ENCODE measurements at places on chromosomes 1 and 21. TPM values are rescaled to one million over a fixed set of nuclear protein-coding genes. Genes with fewer than 3 reads are reported as not detected.

GRCh38 chr1:111615870-111616715, 3.5 kb upstream of the RAP1A start:
- no peak overlapping the region for H3K27ac ChIP-seq
- H3K27me3 ChIP-seq = no peaks in the 10 kb centered on the region
- H3K36me3 ChIP-seq = no peaks in the 10 kb centered on the region
- peaks cover 7% of the 10 kb centered on the region for H3K4me1 ChIP-seq
- H3K4me3 ChIP-seq = no peak overlapping the region

Gene RNF19B
- 25.8 TPM for total RNA-seq

DNA sequence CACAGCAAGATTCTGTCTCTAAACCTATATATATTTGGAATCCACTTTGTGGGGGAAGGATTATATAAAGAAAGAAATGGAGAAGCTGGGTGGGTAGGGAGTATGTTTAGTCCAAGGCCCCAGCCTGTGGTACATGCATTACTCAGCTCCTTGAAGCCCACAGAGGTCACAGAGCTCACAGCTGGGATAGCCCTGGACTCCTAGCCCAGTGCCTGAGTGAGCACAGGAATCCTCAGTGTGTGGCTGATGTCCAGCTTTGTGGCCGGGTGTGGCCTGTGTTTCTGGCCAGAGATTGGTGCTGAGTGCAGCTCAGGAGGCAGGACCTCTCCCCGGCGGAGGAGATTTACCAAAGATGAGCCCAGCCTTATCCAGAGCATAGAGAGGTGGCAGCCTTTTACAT, 7.6 kb downstream of the CAPN9 start:
- DNase-seq = peak; percentile 79
- H3K36me3 ChIP-seq = no peaks in the 10 kb centered on the region
- H3K27me3 ChIP-seq = no peaks in the 10 kb centered on the region
- no peak overlapping the region for H3K4me3 ChIP-seq

GRCh38 chr1:68459796-68460195, 10.0 kb upstream of the RPE65 start:
- no peak overlapping the region for H3K27ac ChIP-seq
- DNase-seq = peak; percentile 28
- H3K4me1 ChIP-seq = no peaks in the 10 kb centered on the region
- H3K27me3 ChIP-seq = no peaks in the 10 kb centered on the region

GRCh38 chr1:189158155-189158554, 1319.5 kb downstream of the BRINP3 start:
- no peaks in the 10 kb centered on the region for H3K36me3 ChIP-seq
- no peak for DNase-seq
- H3K4me3 ChIP-seq = no peak overlapping the region
- H3K27ac ChIP-seq = no peak overlapping the region

DNA sequence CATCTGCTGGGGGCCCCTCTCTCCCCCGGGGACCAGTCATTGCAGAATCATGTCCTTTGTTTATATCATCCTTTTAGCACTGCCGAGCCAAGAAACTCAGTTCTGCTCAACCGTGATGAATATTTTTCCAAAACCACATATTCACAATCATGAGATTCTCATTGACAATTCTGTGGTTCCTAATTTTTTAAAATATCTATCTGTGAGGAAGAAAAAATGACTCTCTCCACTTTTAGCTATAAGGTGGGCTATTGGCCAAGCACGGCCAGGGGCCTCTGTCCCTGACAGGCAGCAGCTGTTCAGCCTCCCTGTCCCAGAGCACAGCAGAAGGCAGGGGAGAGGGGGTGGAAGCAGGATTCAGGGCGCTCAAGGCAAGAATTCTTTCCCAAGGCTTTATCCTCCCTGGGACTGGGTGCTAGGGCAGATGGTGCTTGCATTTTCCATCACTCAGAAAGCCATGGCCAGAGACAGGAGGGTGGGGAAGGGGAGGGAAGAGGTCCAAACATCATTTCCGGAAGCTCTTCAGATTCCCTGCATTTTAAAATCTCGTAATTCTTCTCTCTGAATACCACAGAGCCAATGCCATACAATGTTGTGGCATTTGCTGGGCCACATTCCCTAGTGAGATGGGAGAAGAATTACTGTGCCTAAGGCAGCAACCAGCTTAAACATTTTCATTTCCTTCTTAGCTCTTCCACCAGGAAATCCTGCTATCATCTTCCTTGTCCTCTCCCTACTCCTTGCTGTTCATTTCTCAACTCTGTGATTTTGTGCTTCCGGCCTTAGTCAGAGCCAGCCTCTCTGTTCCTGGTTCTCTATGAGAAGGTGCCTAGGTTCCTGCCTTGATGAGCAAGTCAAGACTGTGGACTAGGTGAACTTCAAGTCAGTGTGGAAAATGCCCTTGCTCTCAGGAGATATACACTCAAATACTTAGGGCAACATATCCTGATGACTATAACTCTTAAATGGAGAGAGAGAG, 60.3 kb downstream of the KCNJ6 start:
- peaks cover 18% of the 10 kb centered on the region for H3K4me1 ChIP-seq
- peak overlapping the region; percentile 86 for H3K27ac ChIP-seq
- peak; percentile 88 for DNase-seq
- H3K4me3 ChIP-seq = peak overlapping the region; percentile 13
- H3K36me3 ChIP-seq = no peaks in the 10 kb centered on the region
- no peaks in the 10 kb centered on the region for H3K27me3 ChIP-seq

Gene CLCA2
- total RNA-seq = 0.77 TPM

GRCh38 chr1:8969937-8970336, 24.3 kb downstream of the CA6 start:
- H3K4me1 ChIP-seq = no peaks in the 10 kb centered on the region
- H3K27me3 ChIP-seq = peaks cover 3% of the 10 kb centered on the region
- no peak overlapping the region for H3K4me3 ChIP-seq
- H3K27ac ChIP-seq = no peak overlapping the region
- no peaks in the 10 kb centered on the region for H3K36me3 ChIP-seq

- H3K27me3 ChIP-seq = no peaks in the 10 kb centered on the region
- no peaks in the 10 kb centered on the region for H3K4me1 ChIP-seq
- H3K36me3 ChIP-seq = peaks cover under 1% of the 10 kb centered on the region
- no peak overlapping the region for H3K27ac ChIP-seq
- DNase-seq = no peak
Measured at GRCh38 chr1:171803045-171803444, 21.6 kb downstream of the METTL13 start.

DNA sequence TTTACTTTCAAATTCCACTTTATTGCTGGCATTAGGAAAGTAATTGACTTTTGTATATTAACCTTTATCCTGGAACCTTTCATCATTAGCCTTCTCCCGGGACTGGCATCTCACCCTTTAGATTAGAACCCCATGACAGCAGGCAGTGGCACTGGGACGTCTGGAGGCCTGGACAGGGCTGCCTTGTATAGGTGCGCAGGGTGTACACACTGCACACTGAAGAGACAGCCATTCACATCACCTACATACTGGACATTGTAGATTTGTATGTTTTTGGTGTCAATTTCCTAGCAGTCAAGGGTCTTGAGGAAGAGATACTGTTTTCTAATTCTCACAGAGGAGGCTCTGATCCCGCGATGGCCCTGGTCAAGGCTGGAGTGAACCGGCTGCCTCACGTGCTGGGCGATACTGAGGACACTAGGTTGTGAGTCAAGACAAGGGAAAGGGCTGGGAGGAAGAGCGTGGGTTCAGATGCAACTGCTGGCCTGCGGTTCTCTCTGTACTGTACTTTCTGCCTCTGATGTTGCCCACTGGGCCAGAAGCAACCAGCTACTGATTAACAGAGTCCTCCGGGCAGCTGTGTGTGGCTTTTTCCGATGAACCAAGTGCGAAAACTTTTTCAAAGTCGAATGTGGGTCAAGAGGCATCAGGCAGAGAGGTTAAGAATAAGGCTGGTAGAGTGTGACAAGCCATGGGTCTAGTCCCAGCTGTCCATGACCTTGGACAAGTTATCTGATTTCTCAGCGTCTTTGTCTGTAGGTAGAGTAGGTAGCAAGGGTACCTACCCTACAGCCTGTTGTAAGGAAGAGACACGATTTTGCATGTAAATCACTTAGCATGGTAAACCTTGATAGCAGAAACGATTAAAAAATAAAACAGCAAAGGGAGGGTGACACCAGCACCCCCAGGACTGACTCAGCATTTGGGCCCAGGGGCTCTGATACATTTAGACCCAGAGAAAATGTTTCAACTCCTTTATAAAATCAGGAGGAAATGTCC, 38.2 kb upstream of the SLC25A33 start:
- no peaks in the 10 kb centered on the region for H3K4me1 ChIP-seq
- H3K27ac ChIP-seq = no peak overlapping the region
- H3K27me3 ChIP-seq = peaks cover 2% of the 10 kb centered on the region
- no peaks in the 10 kb centered on the region for H3K36me3 ChIP-seq
- H3K4me3 ChIP-seq = no peak overlapping the region

DNA sequence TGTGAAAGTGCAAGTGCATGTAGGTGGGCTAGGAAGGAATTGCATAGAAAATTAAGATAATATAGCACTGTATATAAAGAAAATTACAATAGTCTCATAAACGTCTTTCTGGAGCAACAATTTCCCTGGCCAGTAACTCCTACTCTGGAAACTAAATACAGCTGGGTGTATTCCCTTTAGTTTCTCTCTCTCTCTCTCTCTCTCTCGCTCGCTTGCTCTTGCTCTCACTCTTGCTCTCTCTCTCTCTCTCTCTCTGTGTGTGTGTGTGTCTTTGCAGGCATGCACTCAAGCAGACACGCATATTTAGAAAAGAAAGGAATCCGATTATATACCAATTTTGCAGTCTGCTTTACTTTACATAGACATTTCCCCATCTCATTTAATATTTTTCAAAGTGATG, 14.7 kb downstream of the S100A10 start:
- DNase-seq = no peak
- H3K27me3 ChIP-seq = no peaks in the 10 kb centered on the region
- H3K4me3 ChIP-seq = no peak overlapping the region
- peaks cover 18% of the 10 kb centered on the region for H3K36me3 ChIP-seq

Gene SCCPDH
- total RNA-seq = 25.0 TPM

- no peaks in the 10 kb centered on the region for H3K27me3 ChIP-seq
- DNase-seq = no peak
- peaks cover 6% of the 10 kb centered on the region for H3K36me3 ChIP-seq
- H3K4me1 ChIP-seq = peaks cover 46% of the 10 kb centered on the region
Measured at GRCh38 chr1:1347663-1348419, 1.4 kb downstream of the DVL1 start.

Gene CRYAA
- total RNA-seq = not detected

- no peak overlapping the region for H3K27ac ChIP-seq
- H3K4me1 ChIP-seq = peaks cover 19% of the 10 kb centered on the region
- no peaks in the 10 kb centered on the region for H3K36me3 ChIP-seq
- H3K4me3 ChIP-seq = no peak overlapping the region
- DNase-seq = no peak
- no peaks in the 10 kb centered on the region for H3K27me3 ChIP-seq
Measured at GRCh38 chr1:66327588-66327987, 206.4 kb upstream of the SGIP1 start.

DNA sequence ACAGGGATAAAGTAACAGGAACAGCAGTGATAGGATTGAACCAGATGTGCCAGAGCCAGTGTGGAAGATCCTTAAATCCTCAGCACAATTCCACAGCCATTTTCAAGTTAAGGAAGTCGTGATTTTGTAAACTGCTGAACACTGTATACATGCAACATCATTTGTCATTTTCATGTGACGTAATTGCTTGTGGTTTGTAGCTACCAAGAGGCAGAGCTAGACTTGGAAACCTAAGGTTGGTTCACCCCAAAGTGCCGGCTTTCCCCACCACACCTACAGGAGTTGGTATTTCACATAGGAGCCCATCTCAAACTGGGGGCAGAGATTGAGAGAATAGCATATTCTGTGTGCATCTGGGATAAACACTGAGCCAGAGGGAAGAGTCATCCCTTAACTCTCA, 113.9 kb downstream of the CAPN8 start:
- peaks cover 2% of the 10 kb centered on the region for H3K27me3 ChIP-seq
- no peaks in the 10 kb centered on the region for H3K36me3 ChIP-seq
- peak; percentile 25 for DNase-seq
- no peaks in the 10 kb centered on the region for H3K4me1 ChIP-seq

- H3K27ac ChIP-seq = no peak overlapping the region
- no peaks in the 10 kb centered on the region for H3K36me3 ChIP-seq
- DNase-seq = peak; percentile 45
- H3K27me3 ChIP-seq = no peaks in the 10 kb centered on the region
- H3K4me3 ChIP-seq = no peak overlapping the region
Measured at GRCh38 chr1:211609120-211610024, 30.4 kb upstream of the SLC30A1 start.

DNA sequence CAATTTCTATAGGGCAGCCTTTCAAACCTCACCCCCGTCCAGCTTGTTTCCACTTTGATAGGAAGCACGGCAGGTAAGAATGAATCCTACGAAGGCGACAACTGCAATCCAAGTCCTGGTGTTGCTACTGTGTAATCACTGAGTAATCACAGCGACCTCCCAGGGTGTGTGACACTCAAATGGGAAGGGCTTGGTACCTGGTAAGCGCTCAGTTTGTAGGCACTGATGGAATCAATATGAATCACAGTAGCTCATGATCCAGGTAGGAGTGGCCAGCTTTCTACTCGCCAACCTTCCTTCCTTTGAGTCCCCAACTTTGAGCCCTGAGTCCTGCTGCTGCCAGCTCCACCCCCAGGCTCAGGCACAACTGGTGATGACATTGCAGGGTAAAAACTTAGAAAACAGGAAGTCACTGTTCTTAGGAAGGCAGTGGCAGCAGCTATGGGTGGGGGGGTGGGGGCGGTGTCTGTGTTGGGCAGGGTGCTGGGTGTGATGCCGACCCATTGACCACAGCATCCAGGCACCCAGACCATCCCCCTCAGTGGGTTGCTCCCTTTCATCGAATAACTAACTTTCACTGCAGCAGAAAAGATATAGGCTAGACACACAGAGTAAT, 70.7 kb downstream of the CD247 start:
- H3K27ac ChIP-seq = no peak overlapping the region
- H3K27me3 ChIP-seq = peaks cover 2% of the 10 kb centered on the region
- no peaks in the 10 kb centered on the region for H3K4me1 ChIP-seq
- DNase-seq = no peak
- no peaks in the 10 kb centered on the region for H3K36me3 ChIP-seq

DNA sequence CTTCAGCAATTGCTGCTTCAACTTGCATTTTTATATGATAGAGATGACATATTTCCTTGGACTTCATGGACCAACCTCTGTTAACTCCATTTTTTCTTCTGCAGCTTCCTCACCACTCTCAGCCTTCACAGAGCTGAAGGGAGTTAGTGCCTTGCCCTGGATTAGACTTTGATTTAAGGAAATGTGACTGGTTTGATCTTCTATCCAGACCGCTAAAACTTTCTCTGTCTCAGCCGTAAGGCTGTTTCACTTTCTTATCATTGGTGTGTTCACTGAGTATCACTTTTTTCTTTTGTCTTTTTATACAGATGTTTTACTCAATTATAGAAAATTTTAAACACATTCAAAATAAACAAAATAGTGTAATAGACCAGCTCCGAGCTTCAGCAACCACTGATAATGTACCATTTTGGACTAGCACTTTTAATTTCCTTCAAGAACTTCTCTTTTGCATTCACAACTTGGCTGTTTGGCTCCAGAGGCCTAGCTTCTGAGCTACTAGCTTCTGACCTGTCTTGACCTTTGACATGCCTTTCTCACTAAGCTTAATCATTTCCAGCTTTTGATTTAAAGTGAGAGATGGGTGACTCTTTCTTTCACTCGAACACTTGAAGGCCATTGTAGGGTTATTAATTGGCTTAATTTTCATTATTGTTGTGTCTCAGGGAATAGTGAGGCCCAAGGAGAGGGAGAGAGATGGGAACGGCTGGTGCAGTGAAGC, 9.3 kb downstream of the NEK7 start:
- H3K36me3 ChIP-seq = peaks cover 6% of the 10 kb centered on the region
- no peak overlapping the region for H3K4me3 ChIP-seq
- no peak for DNase-seq

Gene DCLRE1B
- total RNA-seq = 8.1 TPM
